ENCODE measurements at places on chromosomes 13 and 19. TPM values are rescaled to one million over a fixed set of nuclear protein-coding genes. Genes with fewer than 3 reads are reported as not detected.

GRCh38 chr19:45972947-45973540 is 621 bp downstream of the NOVA2 start:
- DNase-seq: no peak

DNA sequence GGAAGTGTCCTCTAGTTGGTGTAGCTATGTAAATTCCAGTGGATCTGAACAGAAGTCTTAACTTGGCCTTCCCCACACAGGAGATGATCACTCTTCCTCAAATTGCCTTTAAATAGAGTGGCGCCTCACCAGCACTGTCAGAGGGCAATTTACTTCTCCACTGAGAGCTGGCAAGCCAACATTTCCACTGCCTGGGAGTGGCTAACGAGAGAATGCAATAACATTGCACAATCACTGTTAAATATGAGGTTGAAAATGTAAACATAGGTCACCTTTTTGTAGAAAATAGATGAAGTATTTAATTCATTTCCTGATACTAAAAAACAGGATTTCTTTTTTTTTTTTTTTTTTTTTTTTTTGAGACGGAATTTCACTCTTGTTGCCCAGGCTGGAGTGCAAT is 55.4 kb upstream of the UBL3 start:
- DNase-seq: no peak

The CD70 gene
- 62.8 TPM for total RNA-seq

- no peak for DNase-seq
These were observed 1.0 kb downstream of the HIF3A start for GRCh38 chr19:46297700-46298478.

DNA sequence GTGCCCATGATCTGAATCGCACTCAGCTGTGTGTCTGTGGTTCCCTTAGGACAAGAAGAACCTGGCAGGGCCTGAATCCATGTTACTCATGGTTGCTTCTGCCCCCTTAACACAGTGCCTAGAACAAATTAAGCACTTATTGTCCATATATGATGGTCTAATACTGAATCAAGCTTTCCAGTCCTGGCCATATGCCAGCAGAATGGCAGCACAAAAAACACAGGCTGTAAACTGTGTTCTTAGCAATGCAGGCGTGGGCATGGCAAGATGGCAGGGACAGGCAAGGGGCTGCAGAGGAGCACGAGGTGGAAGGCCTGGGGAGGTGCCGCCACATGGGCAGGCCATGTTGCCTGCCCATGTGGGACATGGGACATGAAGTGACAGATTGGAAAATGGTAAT is 68.2 kb downstream of the LATS2 start:
- DNase-seq: no peak

DNA sequence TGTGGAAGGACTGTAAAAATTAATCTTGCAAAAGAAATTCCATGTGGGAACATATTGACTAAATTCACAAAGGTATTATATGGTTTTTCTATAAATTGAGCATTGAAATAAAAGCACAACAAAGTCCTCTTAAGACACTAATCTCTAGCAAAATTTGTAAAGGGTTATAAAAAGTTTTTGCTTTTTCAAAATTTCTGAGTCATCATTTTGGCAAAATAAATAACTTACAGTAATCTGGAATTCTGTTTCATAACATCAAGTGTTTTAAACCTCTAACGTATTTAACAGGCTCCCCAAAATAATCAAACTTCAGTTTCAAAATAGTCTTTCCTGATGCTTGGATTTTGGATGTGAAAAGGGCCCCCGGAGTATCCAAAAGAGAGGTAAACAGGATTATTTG is 26.0 kb downstream of the MED4 start:
- no peak for DNase-seq

DNA sequence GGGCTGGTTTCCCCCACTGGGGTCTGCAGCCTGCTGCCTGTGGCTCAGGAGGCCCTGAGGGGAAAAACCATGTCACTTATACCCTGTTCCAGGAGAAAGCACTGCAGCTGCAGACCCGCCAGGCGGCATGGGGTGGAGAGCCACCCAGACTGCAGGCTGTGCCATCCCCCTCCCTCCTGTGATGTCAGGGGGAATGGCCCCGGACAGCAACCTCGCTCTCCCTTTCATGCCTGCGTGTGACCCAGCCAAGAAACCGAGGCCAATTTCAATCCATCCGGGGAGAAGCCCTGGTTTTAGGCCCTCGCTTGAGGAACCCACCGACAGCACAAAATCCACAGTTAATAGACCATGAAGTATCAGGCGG is 37.2 kb upstream of the MATK start:
- no peak for DNase-seq
